Central memory CD8-positive, alpha-beta T cell (primary cell): ENCODE measurements at places on chromosomes 1 and 21.
A peak's percentile ranks its signal among the peaks of the same experiment; 100 is the strongest.

DNA sequence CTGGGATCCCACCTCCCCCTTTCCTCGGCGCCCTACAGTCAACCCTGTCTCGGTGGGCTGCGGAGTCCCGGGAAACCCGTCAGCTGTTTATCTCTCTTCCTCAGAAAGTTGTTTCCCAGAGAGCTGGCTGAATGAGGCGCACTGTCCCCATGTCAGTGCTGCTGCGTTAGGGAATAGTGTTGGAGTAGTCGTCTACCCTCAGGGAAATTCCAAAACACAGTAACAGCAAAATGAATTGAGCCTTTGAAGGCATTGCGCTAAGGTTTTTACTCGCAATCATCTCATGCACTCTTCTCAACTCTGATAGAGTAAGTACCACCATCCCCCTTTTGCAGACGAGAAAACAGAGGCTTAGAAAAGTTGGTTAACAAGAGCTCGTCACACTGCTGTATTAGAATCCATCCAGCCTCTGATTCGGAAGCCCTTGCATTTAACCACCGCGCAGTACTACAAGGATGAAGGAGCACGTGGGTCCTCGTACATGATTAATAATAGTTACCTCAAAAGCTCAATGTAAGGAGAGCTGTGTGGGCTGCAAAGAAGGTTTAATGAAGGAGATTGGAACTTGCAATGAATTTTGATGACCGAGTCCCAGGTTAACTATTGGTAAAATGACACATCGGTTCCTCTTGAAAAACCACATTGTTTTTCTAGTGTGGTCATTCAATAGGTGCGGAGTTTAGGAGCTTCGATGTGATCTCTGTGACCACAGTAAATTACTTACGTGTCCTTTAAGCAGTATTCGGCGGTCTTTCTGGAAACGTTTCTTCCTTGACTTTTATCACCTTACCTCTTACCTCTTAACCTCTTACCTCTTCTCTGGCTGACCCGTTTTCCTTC is 788 bp upstream of the EDEM3 start:
- no peak for DNase-seq

DNA sequence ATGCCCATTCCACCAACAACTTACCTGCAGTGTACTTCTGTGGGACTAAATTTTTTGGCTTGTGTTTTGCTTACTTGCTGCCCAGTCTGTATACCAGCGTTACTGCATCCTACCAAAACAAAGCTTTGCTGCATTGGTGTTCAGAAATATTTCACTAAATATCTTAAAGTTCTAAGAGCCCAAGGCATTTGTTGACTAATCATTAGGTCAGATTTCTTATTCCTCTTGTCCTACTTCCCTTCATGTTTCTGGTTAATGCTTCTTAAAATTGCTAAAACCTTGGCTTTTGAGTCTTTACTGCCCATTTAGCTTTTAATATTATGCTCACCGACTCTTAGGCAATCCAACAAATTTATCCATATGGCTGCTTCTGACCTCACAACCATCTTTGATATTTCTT is 161.8 kb downstream of the DPYD start:
- DNase-seq: no peak

DNA sequence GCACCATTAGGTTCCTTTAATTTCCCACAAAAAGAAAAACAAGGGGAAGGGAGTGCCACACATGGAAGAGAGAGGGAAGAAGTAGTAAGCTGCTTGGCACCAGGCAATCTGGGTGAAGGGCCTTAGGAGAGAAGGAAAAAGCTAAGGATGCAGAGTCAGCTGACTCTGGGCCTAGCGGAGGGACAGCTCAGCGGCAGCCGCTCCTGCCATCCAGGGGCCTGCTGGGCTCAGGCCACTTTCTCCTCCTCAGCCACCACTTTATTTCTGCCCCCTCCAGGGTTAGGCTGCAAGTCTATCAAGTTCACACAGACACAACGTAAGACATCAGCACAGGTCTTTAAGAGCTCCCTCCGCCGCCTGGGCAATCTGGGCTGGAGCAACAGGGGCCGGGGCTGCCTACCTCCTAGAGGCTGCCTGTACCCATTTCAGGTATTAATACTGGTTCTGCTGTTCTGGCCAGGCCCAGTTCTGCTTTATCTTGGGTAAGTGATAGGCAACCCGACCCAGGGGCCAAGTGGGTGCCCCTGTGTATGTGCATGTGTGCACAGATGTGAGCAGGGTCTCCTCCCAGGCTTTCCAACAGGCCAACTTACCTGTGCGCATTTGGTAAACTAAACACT is 53.6 kb downstream of the SLC45A1 start:
- DNase-seq: no peak

GRCh38 chr21:46243325-46243724 is 14.8 kb upstream of the LSS start:
- DNase-seq: no peak

DNA sequence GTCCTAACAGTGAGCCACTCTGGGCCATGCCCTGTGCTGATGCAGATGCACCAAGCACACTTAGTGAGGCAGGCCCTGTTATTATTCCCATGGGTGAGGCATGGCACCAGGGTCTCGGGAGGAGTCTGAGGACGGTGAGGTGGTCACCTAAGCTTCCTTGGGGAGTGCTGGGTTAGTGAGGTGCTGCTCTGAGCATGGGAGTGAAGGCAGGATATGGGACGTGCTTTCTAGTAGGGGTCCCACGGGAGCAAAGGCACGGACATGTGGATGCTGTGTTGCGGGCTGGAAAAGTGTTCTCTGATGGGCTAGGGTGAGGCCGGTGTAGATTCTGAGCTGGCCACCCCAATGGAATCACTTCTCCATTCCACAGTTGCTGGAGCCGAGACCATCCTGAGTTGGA is 77.5 kb upstream of the CSF3R start:
- no peak for DNase-seq

DNA sequence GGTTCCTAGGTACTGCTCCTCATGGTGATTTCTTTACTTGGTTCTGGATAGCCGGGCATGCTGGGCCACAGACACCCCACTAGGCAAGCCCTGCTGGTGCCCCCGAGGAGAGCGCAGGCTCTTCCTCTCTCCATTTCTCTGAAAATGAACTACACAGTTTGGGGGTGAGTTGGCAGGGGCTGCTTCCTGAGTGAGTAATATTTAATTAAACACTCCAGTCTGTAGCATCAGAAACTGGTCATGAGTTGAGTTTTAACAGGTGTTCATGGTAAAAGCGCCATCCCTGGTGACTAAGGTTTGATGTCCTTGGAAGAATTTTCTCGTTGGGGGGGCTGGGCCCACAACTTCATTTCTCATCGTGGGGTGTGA is 1.7 kb downstream of the SPSB1 start:
- no peak for DNase-seq

- DNase-seq: peak; percentile 41
Measured at GRCh38 chr1:20376880-20377494, 86.3 kb downstream of the VWA5B1 start.

DNA sequence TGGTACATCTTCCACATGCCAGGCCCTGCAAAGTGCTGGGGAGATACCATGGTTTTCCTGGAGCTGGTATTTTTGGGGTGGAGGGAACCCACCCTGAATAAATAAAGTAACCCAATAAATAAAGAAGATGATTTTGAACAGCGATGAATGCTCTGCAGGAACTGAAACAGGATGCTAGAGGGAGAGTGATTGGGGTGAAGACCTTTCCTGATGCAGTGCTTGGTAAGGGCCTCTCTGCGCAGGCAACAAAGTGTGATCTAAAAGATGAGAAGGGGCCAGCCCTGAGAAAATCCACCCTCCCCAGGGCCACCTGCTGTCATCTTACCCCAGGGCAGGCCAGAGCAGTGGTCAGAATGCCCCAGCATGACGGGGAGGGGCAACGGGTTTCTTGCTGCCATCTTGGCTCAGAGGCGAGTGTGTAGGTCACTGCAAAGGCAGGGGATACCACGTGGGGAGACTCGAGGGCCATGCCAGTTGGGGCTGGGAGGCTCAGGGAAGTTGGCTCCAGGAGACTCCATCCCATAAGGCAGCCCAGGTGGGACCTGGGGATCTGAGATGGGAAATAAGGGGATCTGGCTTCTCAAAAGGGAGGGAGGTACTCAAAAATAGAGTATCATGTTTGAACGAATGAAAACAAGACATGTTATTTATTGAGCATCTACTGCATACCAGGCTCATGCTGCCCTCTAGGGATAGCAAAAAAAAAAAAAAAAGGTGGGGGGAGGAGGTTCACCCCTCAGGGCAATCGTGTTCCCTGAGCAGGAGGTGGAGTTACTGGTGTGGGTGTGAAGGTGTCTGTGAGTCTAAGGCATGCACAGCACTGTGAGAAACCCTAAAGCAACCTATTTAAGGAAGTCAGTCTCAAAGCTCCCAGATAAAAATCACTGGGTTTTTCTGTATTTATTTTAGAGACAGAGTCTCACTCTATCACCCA is 2.8 kb downstream of the SRARP start:
- DNase-seq: no peak

- no peak for DNase-seq
Measured at GRCh38 chr1:107550358-107550757, 409.5 kb downstream of the NTNG1 start.

GRCh38 chr1:244316986-244317655 is 134.6 kb downstream of the ADSS2 start:
- no peak for DNase-seq

- DNase-seq: no peak
Measured at GRCh38 chr1:93437976-93438605, 9.8 kb upstream of the FNBP1L start.

DNA sequence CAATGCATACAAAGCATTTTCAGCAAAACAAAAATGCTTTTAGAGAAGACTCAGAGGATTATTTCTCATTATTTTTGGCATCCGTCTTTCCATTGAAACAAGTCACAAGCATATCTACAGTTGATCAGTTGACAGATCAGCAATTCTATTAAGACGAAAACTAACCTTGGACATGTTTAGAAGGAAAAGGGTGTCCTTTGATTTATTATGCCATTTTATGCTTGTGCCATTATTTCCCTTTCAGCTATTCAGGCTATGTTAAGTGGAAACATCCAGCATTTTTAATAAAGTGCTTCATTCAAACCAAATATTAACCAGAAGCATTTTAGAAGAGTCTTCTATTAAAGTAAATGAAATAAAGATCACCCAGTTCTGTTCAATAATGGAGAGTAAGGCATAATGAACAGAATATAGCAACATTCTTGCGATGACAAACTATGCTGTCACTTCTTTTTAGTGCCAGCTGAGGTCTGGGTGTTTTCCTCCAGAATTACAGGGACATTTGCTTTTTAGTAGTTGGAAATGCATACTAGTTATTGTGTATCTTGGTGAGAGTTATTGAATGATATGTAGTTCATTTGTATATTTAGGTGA is 481.4 kb downstream of the PLA2G4A start:
- DNase-seq: no peak

DNA sequence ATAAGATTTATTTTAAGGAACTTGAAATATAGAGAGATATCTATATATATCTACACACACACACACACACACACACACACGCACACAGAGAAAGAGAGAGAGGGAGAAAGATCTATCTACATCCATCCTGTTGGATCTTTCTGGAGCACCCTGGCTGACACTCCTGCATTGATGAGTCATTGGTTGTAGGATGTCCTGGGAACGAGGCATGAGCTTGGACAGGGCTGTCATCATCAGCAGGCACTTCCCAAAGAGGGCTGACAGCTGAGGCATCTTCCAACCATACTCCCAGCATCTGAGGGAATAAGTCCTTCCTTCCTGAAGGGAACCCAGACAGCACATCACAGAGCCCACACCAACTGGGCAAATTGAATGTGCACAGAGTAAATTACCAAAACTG is 99.1 kb upstream of the ERG start:
- DNase-seq: no peak

DNA sequence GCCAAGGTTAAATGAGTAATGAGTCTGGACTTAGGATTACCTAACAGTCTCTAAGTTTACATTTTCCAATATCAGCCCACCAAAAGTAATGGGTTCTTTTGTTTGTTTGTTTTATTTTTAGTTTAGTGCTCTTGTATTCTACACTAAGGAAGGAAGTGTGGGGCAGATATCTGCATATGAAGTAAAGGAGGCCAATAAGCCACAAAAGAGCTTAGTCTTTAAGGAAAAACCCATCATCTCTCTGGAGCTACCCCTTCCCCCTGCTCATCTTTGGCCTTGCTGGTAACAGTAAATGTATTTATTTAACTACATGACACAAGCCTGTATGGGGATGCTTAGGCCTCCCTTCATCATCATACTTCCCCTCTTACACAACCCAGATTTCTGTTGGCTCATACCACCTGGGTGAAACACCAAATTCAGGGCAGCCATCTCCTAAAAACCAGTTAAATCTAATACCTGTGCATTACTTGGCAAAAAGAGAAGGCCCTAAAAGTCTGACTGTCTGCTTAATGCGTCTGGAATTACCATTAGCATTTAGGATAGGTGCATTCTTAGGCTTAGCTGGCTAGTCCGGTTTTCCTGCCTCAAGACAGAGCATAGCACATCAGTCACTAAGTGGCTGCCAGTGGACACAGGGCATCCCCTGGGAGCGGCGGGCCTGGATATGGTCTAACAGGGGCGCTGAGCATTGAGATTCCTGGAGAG is 96.8 kb upstream of the ADGRL2 start:
- no peak for DNase-seq

GRCh38 chr1:225329041-225329440 is 98.8 kb downstream of the LBR start:
- no peak for DNase-seq

GRCh38 chr1:59671066-59671952 is 143.4 kb upstream of the HOOK1 start:
- DNase-seq: no peak

GRCh38 chr21:39602793-39603192 is 9.9 kb upstream of the B3GALT5 start:
- DNase-seq: no peak

DNA sequence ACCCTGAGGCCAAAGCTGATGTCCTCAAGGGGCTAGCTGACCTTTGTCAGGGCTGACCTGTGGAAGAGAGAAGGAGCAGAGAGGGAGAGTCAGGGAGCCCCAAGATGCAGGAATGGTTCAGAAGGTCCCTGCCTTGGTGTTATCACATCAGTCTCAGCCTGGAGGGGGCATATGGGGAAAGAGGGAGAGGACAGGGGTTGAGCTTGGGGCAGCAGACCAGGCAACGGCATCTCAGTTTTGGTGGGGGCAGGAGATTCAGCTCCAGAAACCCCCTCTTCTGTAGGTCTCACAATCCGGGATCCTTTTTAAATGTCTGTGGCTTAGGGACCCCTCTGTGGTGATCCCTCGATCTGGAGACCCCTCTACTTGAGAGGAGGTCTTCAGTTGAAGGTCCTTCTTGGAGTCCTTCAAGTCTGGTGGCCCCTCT is 815 bp downstream of the S100A13 start:
- no peak for DNase-seq
